Germinal center (tissue), 1 donor: ENCODE measurements at places on chromosomes 5 and 9.

DNA sequence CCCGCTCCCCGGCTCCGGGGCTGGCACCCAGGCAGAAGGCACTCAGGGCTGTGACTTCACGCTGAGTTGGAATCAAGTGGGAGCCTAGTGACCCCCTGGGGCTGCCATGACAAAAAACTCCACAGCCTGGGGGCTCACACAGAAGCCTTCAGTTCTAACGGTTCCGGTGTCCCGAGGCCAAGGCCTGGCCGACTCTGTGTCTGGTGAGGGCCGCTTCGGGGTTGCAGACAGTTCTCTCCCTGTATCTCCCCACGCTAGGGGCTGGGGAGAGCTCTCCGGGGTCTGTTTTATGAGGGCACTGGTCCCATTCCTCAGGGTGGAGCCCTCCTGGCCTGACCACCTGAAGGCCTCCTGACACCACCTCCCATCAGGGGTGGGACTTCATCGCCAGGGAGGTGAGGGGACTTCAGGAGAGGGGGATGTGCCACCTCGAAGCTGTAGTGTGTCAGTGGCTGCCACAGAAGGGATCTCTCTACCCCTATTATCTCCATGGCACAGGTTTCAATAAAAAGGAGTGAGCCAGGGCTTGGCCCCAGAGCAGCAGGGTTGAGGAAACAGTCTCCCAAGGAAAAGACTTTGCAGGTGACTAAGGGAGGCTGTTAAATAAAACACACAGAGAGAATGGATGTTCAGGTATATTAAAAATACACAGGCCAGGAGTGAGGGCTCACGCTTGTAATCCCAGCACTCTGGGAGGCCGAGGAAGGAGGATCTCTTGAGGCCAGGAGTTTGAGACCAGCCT is 1.5 kb upstream of the SLC6A3 start:
- DNase-seq = no peak

DNA sequence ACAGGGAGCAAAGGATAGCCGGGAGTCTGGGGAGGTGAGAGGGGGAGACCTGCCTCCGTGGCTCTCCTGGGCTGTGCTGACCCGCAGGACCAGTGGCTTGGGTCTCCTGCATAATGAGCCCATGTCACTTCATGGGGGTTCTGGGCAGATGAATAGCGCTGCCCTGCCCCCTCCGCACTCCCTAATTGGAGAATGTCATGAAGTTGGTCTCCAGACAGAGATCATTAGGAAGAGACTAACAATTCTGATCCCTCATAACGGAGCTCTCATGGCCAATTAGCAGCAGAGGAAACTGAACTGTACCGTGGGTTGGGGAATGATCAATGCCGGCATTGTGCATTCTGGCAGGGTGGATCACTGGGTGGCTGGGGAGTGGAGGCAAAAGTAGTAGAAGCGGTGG is 186.1 kb downstream of the FSTL4 start:
- DNase-seq = no peak

DNA sequence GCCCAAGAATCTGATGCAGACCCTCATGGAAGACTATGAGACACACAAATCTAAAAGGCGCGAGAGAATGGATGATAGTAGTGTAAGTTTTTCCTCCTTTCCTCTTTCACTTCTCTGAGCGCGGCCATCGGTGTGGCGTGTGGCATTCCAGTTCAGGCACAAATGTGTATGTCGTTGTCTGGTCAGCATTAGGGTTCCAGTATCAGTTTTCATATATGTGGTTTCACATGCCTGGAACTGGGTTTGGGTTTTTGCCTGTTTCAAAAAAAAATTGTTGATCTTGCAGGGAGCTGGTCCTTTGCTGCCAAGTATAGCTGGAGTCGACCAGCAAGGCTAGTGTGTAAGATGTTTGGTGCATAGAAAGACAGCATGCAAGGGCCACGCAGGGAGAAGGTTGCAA is 51.5 kb downstream of the C9orf152 start:
- no peak for DNase-seq

DNA sequence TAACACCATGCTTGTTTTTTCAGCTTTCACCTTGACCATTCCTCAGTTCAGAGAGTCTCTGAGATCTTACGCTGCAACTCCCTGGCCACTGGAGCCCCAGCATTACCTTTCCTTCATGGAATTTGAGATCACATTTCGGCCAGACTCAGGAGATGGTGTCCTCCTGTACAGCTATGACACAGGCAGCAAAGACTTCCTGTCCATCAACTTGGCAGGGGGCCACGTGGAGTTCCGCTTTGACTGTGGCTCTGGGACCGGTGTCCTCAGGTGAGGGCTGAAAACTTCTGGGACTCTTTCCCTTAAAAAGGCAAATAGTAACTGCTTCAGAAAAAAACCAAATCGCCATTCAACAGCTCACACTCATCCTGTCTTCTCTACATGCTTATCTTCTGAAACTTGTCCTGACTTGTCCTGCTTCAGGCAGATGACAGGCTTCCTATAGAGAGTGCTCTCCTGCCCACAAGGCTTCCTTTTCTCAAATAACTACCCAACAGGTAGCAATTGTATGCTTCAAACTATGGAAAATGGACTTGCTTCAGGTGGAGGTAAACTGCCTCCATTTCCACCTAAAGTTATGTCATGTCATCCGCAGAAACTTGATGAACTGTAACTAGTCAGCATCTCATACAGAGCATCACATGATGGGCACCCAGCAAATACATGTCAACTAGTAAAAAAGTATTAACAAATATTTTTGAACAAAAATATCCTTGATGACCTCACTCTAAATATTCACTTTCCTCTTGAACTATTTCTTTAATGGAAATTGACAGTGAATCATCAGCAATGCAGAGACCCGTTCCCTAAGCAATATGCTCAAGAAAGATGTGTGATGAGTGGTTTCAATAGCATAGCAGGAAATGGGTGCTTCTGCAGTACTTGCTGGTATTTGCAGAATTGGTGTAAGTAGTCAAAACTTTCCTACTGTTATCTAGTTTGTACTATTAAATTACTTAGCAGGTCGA is 129.2 kb downstream of the LIFR start:
- DNase-seq = no peak

DNA sequence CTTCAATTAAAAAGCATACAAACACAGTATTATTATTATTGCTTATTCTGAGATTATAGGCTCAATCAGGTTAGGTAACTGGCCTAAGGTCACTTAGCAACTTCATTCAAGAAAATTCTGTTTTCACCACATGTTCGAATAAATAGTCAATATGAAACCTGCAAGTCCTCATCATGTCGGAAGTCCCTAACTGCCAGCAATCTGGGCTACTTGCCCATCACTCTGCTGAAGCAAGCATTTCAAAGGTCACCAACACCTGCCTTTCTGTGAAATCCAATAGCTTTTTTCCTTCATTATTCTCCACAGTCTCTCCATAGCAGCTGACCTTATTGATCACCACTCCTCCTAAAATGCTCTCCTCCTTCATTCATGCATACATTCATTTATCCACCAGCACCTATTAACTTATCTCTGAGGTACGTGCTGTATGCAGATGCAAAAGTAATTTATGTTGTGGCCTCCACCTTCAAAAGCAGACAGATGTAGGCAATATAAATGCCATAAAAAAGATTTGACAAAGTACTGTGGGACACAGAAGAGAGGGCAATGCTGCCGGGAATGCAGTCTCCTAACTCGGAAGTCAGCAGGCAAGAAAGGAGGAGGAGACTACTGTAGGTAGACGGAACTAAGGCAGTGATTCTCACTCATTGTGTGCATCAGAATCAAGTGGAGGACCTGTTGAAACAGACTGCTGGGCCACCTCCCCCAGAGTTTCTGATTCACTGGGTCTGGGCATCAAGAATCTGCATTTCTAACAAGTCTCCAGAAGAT is 310.9 kb downstream of the BNC2 start:
- no peak for DNase-seq

DNA sequence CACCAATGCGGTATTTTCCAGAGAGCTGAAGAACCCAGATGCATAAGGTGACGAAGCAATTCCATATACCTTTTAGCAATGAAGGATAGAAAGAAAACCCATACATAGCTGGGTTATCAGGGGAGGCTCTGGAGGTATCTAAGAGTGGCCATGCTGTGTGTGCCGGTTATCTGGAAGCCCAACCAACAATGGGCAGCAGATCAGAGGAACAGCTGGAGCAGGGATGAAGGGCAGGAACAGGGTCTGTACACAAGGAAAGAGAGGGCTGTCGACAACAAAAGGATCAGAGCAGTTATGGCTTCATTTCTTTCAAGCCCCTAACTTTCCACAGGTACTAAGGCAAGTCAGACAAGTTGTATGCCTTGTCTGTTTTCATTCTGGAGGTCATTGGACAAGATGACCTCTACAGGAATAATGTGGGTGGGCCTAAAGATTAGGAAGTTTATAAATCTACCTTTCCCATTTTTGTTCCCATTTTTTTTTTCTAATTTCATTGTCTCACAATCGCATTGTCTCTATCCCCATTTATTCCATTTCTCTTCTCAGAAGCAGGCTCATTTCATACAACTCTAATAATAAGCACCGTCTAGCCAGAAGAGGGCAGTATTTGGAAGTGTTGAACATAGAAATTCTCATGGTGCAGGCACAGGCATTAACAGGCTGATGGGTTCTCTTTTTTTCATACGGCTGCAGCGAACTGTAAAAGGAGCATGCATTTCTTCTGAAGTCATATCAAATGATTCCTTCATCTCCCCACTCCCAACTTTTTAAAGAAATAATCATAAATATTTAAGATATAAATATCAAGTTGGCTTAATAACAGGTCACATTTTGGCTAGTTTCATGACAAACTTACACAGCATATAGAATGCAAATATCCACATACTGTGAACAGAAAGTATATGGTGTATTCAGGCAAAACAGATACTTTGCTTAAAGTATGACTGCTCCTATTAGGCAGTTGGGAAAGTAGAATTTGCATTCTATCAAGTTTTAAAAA is 63.5 kb downstream of the ZNF474 start:
- peak; percentile 15 for DNase-seq

- DNase-seq = no peak
Measured at GRCh38 chr9:98606730-98607129, 102.0 kb downstream of the GABBR2 start.

GRCh38 chr5:41214182-41214581 is 850 bp upstream of the C6 start:
- no peak for DNase-seq

- DNase-seq = peak; percentile 60
Measured at GRCh38 chr9:6645355-6646292, at the start of gene GLDC. Gene GLDC (minus strand): TSS chr9:6645729. CDS start chr9:6645499, 230 bp downstream.

DNA sequence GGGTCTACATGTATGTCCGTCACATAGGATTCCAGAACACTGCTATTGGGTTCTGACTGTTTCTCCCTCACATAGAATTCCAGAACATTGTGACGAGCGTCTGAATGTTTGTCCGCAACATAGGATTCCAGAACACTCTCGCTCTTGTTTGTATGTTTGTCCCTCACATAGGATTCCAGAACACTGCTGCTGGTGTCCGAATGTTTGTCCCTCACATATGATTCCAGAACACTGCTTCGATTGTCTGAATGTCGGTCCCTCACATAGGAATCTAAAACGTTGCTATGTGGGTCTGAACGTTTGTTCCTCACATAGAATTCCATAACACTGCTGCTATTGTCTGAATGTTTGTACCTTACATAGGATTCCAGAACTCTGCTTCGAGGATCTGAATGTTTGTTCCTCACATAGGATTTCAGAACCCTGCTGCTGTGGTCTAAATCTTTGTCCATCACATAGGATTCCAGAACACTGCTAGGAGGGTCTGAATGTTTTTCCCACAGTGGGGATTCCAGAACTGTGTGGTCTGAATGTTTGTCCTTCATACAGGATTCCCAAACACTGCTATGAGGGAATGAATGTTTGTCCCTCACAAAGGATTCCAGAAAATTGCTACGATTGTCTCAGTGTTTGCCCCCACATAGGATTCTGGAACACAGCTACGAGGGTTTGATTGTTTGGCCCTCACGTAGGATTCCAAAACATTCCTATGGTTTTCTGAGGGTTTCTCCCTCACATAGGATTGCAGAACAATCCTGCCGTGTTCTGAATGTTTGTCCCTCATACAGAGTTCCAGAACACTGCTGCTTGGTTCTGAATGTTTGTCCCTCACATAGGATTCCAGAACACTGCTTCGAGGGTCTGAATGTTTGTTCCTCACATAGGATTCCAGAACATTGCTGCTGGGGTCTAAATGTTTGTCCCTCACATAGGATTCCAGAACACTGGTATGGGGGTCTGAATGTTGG is 220.5 kb downstream of the FOXD4L6 start:
- DNase-seq = no peak

GRCh38 chr5:125874717-125875116 is 548.5 kb upstream of the GRAMD2B start:
- DNase-seq = no peak

GRCh38 chr9:125376261-125377226 is 114.9 kb downstream of the GAPVD1 start:
- DNase-seq = no peak

DNA sequence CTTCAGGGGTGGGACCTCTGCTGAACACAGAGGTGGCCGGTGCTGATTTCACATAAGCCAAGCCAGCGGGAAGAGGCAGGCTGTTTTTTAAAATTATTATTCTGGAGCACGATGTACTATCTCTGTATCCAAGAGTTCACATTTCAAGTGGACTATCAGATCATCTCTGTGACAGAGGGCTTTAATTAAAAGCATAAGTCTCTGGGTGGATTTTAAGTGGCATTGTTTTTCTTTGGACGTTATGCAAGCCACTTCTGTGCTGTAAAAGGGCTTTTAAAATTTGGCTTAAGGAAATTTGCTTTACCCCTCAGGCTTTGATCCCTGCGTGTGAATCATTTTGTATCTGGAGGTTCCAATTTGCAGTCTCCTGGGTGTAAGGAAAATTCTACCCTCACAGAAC is 124.7 kb downstream of the PALM2AKAP2 start:
- DNase-seq = no peak

- DNase-seq = peak; percentile 96
Measured at GRCh38 chr9:127568971-127569885, 42.8 kb upstream of the STXBP1 start.

DNA sequence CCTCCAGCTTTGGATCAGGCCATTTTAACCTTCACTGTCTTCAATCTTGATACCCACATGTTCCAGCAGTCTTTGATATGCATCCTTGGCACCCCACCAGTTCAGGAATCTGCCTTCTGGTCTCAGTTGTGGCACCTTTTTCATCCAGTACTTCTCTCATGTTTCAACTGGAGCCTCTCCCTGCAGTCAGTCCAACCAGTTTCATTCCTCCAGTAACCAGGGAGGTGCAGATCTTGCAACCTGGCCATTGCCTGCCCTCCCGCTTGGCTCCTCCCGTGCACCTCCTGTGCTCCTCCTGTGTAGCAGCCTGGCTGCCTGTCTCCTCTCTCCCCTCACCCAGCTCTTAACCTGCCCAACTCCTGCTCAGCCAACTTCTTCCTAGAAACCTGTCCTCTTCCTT is 20.2 kb downstream of the FUBP3 start:
- DNase-seq = no peak

DNA sequence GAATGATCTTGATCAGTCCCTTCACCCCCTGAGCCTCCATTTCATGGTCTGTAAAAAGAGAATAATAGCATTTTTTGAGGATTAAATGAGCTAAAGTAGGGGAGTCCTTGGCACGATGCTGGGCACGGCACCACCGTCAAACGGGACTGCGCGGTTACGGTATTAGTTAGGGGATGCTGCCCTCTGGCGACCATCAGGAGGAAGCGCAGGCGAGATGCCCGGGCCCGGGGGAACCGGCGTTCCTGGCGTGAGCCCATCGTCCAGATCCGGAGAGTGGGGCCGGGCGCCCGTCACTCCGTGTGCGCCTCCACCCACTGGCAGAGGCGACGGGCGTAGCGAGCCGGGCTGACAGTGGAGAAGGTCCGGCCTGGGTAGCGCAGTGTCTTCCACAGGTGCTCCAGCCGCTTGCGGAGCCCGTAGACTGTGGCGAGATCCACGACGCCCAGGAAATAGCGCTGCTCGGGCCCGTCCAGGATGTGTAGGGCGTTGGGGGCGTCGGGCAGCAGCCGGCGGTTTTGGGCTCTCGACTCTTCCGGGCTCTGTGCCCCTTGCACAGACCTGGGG is 4.8 kb upstream of the ST6GALNAC4 start:
- peak; percentile 87 for DNase-seq

- DNase-seq = no peak
Measured at GRCh38 chr9:116928884-116929283, 241.8 kb downstream of the TRIM32 start.
